Stimulated activated naive B cell treated with anti-CD40 and anti-IgM and Interleukin-4, amounts not matched to agents 10 μg/mL and 1 μg/mL and 100 μg/mL, for 72 hours (primary cell): ENCODE measurements at places on chromosomes 4 and X.

- no peaks in the 10 kb centered on the region for H3K27me3 ChIP-seq
- H3K4me1 ChIP-seq: peaks cover 85% of the 10 kb centered on the region
- no peak for DNase-seq
These were observed 14.1 kb downstream of the ACSL1 start for GRCh38 chr4:184811526-184812198.

- H3K4me1 ChIP-seq: no peaks in the 10 kb centered on the region
- H3K36me3 ChIP-seq: no peaks in the 10 kb centered on the region
- DNase-seq: no peak
- H3K4me3 ChIP-seq: no peak overlapping the region
- H3K27ac ChIP-seq: no peak overlapping the region
These were observed 254.7 kb downstream of the PALLD start for GRCh38 chr4:168751263-168752225.

DNA sequence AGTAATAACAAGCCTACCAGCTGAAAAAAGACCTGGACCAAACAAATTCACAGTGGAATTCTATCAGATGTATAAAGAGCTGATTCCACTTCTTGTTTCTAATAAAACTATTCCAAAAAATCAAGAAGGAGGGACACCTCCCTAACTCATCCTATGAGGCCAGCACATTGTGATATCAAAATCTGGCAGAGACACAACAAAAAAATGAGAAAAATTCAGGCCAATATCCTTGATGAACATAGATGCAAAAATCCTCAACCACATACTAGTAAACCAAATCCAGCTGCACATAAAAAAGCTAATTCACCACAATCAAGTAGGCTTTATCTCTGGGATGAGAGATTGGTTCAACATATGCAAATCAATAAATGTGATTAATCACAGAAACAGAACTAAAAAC lies 147.9 kb upstream of the NEIL3 start:
- no peak overlapping the region for H3K4me3 ChIP-seq
- H3K4me1 ChIP-seq: no peaks in the 10 kb centered on the region
- H3K36me3 ChIP-seq: no peaks in the 10 kb centered on the region
- no peak overlapping the region for H3K27ac ChIP-seq
- DNase-seq: no peak
- no peaks in the 10 kb centered on the region for H3K27me3 ChIP-seq

DNA sequence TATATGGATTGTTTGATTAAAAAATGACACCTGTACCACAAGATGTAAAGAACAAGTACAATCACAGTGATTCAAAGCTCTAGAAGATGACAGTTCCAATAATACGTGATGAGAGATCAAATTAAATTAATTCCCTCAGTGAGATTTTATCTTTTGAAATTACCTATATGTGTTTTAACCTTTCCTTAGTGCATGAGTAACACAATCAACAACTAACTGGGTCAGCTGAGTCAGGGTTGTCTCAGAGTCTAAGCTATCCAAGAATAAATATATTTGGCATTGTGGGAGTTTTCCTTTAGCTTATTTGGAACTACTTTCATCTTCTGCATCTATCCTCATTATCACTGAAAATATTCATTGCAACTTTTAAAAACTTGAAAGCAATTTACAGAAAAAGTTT lies 162.8 kb downstream of the WDFY3 start:
- no peaks in the 10 kb centered on the region for H3K27me3 ChIP-seq
- no peak for DNase-seq
- H3K36me3 ChIP-seq: no peaks in the 10 kb centered on the region
- H3K4me1 ChIP-seq: no peaks in the 10 kb centered on the region
- no peak overlapping the region for H3K4me3 ChIP-seq

- H3K4me3 ChIP-seq: no peak overlapping the region
- H3K27me3 ChIP-seq: peaks cover 6% of the 10 kb centered on the region
- no peaks in the 10 kb centered on the region for H3K36me3 ChIP-seq
- no peak for DNase-seq
These were observed 82.2 kb downstream of the ANK2 start for GRCh38 chr4:113131621-113132020.

GRCh38 chr4:55358246-55358645 lies 12.2 kb downstream of the SRD5A3 start:
- no peak overlapping the region for H3K27ac ChIP-seq
- no peak for DNase-seq
- H3K36me3 ChIP-seq: peaks cover 13% of the 10 kb centered on the region
- H3K4me3 ChIP-seq: no peak overlapping the region
- peaks cover 8% of the 10 kb centered on the region for H3K4me1 ChIP-seq

DNA sequence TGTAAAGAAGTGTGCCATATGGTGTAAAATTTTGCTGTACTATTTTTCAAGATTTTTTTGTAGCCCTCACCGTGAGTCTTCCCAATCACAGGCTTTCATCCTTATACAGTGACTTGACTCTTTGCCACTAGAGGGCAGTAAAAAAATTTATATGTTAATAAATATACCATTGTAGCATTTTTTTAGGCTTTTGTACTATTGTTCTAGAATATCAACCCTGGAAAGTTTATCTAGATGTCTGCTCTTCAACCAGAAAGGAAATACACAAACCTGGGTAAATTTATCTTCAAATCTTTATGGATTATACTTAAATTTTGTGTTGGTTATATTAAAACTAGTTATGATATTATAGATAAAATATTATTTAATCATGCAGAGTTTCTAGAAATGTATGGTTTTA lies 235.3 kb downstream of the TENM3 start:
- DNase-seq: no peak
- no peak overlapping the region for H3K27ac ChIP-seq
- no peak overlapping the region for H3K4me3 ChIP-seq
- no peaks in the 10 kb centered on the region for H3K27me3 ChIP-seq
- no peaks in the 10 kb centered on the region for H3K36me3 ChIP-seq
- no peaks in the 10 kb centered on the region for H3K4me1 ChIP-seq

DNA sequence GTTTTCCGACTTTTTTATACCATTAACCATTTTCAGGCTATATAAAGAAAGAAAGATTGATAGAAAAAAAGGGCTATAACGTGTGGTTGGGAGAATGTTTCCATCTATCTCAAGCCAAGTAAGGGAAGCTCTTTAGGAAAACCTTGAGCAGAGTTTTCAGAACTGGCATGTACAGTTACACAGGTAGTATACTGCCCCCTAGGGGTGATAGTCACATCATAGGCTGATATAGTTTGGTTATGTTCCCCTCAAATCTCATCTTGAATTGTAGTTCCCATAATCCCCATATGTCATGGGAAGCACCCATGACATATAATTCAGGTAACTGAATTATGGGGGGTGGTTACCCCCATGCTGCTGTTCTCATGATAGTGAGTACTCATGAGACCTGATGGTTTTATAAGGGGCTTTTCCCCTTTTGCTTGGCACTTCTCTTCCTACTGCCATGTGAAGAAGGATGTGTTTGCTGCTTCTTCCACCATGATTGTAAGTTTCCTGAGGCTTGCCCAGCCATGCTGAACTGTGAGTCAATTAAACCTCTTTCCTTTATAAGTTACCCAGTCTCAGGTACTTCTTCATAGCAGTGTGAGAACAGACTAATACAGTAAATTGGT lies 186.8 kb downstream of the TMA16 start:
- no peak overlapping the region for H3K27ac ChIP-seq
- peaks cover 25% of the 10 kb centered on the region for H3K4me1 ChIP-seq
- no peaks in the 10 kb centered on the region for H3K36me3 ChIP-seq
- H3K27me3 ChIP-seq: no peaks in the 10 kb centered on the region
- DNase-seq: peak; percentile 18

GRCh38 chr4:106818764-106819163 lies 217.3 kb downstream of the DKK2 start:
- H3K36me3 ChIP-seq: no peaks in the 10 kb centered on the region
- H3K27me3 ChIP-seq: no peaks in the 10 kb centered on the region
- H3K27ac ChIP-seq: no peak overlapping the region
- no peaks in the 10 kb centered on the region for H3K4me1 ChIP-seq
- no peak overlapping the region for H3K4me3 ChIP-seq
